ENCODE measurements at places on chromosomes 5 and 9.

DNA sequence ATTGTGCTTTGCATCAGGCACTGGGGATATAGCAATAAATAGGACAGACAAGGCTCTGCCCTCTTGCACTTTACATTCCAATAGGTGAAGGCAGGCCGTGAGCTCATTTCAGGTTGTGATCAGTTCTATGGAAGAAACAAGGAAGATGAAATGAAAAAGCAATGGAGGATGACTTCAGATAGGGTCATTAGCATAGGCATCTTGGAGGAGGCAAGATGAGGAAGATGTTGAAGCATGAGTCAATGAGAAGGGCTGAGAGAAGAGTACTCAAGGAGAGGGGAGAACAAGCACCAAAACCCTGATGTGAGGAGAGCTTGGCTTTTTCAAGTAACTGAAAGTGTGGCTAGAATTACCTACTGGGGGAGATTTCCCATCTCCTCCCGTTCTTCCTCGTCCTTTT, 5.0 kb upstream of the SPARC start:
- no peak for DNase-seq

DNA sequence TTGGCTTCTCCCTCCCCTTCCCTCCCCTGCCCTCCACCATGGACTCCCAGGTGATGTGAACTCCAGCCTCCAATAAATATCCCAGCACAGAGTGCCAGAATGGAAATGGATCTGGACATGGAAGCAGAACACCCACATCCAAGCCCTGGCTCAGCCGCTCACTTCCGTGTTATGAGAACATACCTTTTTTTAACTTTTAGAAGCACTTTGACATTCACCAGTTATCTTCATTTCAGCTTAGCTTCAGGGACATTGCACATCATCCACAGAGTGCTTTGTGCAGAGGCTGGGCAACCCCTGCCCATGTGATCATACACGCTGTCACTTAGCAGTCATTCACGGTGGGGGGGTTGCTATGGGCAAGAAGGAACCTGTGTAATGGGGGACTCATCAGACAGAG, 9.1 kb downstream of the AFAP1L1 start:
- DNase-seq = no peak

- DNase-seq = no peak
These were observed 654 bp upstream of the TUT7 start for GRCh38 chr9:86354818-86355309.

DNA sequence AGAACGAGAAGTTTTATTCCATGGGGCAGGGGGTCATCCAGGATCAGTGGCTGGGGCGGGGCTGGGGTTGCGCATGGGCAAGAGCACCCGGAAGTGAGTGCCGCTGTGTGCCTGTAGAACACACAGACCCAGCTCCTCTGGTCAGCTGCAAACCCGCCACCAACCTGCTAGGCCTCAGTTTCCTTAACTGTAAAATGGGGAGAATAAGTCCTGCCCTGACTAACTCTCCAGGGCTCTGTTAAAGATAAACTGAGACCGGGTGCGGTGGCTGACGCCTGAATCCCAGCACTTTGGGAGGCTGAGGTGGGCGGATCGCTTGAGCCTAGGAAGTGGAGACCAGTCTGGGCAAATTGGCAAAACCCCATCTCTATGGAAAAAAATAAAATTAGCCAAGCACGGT, 152.2 kb downstream of the GABBR2 start:
- DNase-seq = no peak

GRCh38 chr9:649128-650074, 192.1 kb upstream of the DMRT1 start:
- DNase-seq = no peak

- DNase-seq = no peak
These were observed 14.3 kb downstream of the DIPK1B start for GRCh38 chr9:136726631-136727191.

DNA sequence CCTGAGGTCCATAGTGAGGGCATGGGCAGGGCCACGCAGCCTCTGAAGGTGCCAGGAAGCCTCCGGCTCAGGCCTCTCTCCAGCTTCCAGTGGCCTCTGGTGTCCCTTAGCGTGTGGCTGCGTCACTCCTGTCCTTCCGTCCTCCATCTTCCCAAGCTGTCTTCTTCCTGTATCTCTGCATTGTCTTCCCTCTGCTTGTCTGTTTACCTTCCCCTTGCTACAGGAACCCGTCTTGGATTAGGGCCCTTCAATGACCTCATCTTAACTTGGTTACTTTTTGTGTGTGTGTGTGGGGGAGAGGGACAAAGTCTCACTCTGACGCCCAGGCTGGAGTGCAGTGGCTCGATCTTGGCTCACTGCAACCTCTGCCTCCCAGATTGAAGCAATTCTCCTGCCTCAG, 14.4 kb downstream of the ASS1 start:
- no peak for DNase-seq

GRCh38 chr5:95081982-95082381, 202.9 kb downstream of the MCTP1 start:
- no peak for DNase-seq

DNA sequence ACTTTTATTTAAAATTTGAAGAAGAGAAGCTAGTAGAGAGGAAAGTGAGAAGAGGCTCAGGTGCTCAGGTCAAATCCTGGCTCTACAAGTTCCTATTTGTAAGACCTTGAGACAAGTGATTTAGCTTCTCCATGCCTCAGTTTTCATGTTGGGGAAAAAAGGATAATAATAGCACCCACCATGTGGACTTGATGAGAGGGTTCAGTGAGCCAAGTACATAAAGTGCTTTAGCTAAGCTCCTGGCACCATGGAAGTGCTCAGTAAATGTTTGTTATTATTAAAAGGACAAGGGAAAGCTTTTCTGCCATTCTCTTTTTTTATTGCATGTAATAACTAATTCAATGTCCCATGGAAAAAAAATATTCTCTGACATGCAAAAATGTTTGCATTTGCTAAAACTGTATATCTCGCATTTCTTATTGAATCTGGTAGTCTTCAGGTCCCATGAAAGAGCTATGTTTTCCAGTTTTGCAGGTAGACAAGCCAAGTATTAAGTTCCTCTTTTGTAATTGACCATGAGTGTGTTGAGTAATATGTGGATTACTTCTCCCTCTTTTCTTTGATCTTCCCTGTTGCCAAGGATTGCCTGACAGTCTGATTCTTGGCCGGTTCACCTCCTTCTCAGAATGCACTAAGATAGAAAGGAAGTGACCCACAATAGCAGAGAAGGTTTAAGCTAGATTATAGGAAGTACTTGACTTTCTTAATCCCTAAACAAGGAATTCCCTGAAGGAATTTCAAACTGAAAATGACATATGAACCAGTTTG, 45.6 kb upstream of the TRIM32 start:
- no peak for DNase-seq

DNA sequence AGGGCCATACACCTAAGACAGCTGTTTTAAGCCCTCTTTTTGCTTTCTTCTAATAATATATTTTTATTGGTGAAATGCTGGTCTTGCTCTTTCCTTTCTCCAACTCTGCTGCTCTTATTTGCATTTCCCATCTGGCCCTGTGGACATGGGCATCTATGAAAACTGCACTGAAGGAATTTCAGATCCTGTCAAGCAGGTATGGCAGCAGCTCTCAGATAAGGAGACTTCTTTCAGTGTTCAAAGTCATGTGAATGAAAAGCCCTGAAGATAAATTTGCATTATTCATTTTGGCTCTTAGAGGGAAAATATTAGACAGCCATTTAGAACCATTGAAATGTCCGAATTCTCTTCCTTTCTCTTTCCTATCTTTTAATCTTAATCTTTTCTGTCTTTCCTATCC, 668.0 kb upstream of the RIOK2 start:
- no peak for DNase-seq
